Hypothalamus (tissue), 51 donors: ENCODE measurements at places on chromosomes 13 and 19.

- no peak for DNase-seq
These were observed 197.0 kb downstream of the COL4A1 start for GRCh38 chr13:110109910-110110309.

DNA sequence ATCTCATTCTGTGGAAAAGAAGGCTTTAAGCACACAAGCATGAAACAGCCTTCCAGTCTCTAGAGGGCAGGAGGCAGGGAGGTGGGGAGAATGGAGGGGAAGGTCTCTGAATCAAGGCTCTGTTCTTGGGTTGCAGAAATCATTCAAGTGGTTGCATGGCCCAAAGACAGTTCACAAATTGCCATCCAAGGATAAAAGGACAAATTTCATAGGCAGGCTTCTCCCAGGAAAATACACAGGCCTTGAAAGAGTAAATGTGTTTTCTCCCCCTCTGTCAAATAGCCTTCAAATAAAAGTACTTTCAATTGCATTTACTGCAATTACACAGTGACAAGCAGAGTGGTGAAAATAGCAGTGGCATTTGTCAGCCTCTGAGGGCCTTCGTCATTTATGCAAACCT is 450.8 kb downstream of the DCT start:
- DNase-seq, result no peak

DNA sequence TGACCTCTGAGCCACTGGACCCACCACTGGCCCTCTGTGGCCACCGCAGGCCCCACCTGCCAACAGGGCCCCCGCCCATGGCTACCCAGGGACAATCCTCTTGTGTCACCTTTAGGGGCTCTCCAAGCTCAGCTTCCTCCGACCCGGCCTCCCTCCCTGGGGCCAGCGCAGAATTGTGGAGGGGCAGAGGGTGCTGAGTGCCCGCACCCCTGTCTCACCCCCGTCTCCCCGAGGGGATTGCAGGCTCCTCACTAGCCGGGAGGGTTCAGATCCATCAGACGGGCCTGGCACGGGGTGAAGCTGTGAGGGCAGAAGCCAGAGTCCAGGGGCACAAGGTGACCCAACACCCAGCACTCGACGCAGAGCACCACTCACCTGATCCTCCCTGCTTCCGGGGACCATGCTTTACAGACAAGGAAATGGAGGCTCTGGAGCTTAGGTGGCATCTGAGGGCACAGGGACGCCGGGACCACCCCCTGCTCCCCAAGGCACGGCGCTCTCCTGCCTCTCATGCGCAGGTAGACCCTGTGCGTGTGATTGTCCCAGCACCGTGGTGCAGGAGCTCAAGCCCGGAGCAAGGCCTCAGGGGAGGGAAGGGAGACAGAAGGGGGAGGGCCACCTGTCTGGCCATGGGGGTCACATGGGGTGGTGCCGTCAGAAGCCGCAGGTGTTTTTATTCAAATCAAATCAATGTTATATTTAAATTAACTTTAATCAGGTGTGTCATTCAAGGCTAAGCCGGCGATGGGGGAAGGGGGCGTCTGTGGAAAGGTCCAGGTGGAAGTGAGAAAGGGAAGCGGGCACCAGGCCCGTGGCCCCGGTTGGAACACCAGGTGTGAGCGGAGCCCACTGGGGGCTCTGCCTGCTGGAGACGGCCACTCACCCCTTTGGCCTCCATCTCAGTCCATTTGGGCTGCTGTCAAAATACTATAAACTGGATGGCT is 21.6 kb upstream of the SPACA7 start:
- no peak for DNase-seq

- DNase-seq, result no peak
These were observed 4.1 kb upstream of the IGSF23 start for GRCh38 chr19:44609219-44609618.

- DNase-seq, result no peak
These were observed 10.4 kb upstream of the LCP1 start for GRCh38 chr13:46192412-46192811.

DNA sequence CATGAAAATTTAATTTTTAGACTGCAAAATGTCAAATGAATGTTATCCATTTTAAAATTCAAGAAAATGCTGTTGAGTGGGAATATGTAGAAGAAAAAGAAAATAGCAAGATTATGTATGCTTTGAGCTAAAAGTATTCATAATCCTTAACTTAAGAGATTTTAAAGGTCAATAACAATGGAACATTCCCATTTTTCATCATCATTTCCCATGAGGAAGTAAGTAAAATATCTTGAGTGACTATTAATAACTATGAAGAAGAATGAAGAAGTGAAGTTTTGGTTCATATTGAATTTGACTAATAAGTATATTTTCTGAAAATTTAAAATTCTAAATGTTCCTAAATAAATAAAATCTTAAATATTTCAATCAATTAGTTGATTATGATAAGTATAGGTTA is 273.4 kb downstream of the DACH1 start:
- no peak for DNase-seq

GRCh38 chr13:27523346-27524073 is 73.1 kb upstream of the MTIF3 start:
- no peak for DNase-seq
